ENCODE measurements at places on chromosomes 12 and 14. TPM values are rescaled to one million over a fixed set of nuclear protein-coding genes. Genes with fewer than 3 reads are reported as not detected.
A peak's percentile ranks its signal among the peaks of the same experiment; 100 is the strongest.

- no peak for DNase-seq
Observed at GRCh38 chr12:128829861-128830504, 6.2 kb upstream of the SLC15A4 start.

GRCh38 chr12:1205512-1206060 is 214.6 kb downstream of the ERC1 start:
- no peak for DNase-seq

GRCh38 chr14:24095271-24096068 is 1.4 kb downstream of the PCK2 start:
- peak; percentile 31 for DNase-seq

DNA sequence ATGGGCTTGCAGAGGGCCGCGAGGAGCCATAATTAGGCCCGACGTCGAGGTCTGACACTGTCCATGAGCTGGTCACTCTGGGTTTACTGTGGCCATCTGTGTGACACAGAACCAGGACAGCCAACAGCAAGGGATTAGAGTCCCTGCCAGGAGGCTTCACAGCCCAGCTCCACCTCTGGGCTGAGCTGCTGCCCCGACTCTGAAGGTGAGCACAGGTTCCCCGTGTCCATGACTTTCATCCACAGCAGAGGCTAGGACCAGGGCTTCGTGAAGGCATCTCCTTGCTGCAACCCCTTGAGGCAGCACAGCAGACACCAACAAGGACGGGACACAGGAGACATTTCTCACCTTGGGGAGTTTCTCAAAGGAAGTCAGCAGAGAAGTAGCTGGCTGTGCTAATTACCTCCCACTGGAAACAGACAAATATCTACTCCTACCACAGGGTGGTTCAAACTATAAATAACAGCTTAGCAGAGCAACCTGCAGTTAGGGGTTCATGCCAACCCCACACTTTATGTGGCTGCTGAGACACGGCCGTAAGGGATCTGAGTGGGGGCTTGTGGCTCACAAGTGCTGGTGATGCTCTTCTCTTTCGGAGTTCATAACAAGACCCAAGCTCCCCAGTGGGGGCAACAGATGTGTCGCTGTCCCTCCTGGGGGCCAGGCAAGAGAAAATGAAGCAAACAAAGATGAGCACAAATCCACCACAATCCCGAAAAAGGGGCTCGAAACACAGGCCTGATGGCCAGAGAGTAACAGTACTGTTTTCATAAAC is 29.2 kb downstream of the ZFYVE21 start:
- no peak for DNase-seq

DNA sequence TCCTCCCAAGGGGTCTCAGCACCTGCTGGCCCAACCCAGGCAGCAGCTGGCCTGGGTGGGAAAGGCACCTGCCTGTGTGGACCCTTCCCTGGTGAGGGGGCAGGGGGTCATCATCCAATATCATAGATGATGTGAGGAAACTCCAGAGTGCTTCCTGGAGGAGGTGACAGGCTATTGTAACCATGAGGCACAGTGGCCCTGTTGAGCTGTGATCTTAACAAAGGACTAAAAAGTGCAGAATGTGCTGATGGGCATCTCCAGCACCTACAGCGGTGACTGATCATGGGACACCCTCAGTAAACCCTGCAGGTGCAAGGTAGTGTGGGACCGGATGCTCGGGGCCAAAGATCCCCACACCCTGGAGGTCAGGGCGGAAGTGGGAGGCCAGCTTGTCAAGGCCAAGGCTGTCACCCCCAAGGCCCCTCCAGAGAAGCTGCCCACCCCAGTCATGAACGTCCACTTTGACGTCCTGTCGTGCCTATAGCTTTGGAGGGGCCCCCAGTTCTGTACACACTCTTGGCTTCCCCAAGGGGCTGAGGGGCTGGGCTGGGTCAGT is 7.5 kb downstream of the MMP17 start:
- DNase-seq: no peak

The TMTC1 gene
- 0.38 TPM for total RNA-seq

- DNase-seq: peak; percentile 52
Observed at GRCh38 chr12:39912211-39912980, 193.5 kb downstream of the SLC2A13 start.

GRCh38 chr12:101582937-101583336 is 11.8 kb upstream of the MYBPC1 start:
- DNase-seq: no peak

- no peak for DNase-seq
Observed at GRCh38 chr12:10354502-10354901, 35.3 kb downstream of the KLRK1 start.

All from HT-29 (cell line).